ENCODE measurements at places on chromosomes 4 and X.

DNA sequence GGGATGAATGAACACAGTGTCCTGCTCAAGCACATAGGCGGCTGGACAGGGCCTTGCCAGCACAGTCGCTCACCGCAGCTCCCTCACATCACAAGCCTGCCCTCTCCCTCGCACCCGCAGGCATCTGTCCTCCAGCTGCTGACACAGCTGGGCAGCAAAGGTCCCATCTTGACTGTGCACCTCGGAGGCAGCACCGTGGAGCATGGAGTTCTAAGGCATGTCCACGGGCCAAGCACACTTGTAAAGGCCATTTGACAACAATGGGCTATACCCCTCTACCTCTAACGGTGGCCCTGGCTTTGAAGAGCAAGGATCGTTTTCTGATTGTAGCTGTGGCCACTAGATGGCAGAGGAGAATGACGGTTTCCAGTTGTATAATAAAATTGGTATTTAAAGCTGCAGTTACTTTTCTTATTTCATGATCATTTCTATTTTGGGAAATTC, 53.8 kb downstream of the APLN start:
- no peak for DNase-seq

DNA sequence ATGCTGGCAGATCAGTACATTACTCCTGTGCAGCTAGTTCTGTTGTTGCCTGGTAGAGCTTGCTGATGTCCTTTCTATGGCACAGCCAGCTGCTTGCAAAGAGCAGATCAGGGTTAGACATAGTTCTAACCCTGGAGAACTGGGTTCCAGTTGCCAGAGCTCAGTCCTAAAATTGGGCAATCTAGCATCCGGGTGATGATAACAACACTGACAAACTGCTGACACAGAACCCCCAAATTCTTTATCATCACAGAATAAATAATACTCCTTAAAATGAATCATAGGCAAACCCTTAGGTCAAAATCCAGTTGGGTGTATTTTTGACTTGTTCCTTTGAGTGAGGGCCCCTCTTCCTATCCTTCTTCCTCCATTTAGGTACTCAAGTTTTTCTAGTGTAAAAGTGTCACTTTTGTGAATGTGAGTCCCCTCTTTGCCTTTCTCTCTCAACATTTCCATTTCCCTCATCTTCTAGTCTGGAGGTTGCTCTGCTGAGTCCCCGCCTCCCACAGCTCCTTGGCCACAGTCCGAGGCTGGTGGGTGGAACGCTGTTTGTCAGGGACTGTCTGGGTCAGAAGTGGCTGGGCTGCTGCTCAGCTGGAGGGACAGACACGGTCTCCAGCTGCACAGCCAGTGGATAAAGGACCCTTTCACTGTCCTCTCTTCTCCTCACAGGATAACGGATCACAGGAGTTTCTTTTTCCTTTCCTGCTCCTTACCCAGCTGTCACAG, 93.6 kb upstream of the RASGEF1B start:
- no peak for DNase-seq

DNA sequence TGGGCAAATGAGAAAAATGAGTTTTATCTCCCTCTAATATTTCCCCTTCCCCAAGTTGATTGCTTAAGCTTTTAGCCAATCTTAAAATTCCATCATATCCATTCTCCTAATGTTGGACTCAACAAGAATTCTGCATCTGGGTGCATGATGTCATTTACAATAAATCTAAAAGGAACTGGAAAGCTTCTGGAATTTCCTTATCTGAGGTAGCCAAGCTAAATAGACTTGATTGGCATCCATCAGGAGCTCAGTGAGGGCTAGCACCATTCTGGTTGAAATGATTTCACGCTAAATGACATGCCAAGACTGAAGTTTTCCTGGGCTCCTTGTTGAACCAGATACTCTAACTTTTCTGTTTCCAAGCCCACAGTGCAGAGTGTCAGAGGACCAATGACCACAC, 110.3 kb upstream of the SCML1 start:
- no peak for DNase-seq

DNA sequence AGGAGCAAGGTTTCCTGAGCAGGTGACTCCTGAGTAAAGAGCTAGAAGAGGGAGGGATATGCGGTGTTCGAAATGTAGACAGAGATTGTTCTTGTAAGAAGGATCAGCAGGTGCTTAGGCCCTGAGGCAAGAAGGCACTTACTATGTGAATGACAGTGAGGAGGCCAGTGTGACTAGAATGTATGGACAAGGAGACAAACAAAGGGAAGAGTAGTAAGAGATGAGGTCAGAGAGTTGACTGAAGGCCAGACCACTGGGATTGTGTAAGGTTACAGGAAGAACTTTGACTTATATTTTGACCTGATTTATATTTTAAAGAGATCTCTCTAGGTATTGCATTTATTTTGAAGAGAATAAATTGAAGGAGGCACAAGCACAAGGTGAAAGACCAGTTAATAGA, 118.4 kb upstream of the ENPEP start:
- DNase-seq: no peak

- DNase-seq: no peak
Observed at GRCh38 chrX:13009273-13009672, 34.4 kb downstream of the TMSB4X start.

- no peak for DNase-seq
Observed at GRCh38 chr4:19158107-19158809, 1093.4 kb upstream of the SLIT2 start.

DNA sequence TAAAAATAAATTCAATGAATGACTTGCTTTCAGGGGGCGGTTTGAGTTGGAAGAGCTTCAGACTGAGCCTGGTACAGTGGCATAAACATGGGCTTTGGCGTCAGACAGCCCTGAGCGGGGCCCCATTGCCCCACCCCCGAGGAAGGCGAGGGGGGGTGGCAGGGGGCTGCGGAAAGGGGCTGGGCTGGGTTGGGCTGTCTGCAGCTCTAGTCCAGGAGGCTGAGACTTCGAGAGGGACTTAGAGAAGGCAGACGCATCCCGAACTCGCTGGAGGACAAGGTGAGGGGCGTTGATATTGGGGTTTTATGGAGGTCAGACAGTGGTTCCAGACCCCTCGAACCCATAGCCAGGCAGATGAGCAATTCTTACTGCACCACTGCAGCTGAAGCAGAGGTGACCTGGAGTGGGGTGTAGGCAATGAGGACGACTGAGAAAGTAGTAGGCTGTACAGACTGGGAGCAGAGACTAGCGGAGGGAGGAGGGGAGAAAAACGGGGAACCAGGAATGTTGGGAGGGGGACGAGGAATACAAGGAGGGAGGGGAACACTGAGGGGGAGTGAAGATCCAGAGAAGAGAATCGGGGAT, at the start of gene MAGED2:
Gene MAGED2, plus strand, starts transcription at position 222 of the 585 bp plus-strand sequence. CDS start 1,587 bp downstream, outside the sequence.
- DNase-seq: peak; percentile 19

- no peak for DNase-seq
Observed at GRCh38 chrX:42094218-42094617, 170.9 kb upstream of the CASK start.

DNA sequence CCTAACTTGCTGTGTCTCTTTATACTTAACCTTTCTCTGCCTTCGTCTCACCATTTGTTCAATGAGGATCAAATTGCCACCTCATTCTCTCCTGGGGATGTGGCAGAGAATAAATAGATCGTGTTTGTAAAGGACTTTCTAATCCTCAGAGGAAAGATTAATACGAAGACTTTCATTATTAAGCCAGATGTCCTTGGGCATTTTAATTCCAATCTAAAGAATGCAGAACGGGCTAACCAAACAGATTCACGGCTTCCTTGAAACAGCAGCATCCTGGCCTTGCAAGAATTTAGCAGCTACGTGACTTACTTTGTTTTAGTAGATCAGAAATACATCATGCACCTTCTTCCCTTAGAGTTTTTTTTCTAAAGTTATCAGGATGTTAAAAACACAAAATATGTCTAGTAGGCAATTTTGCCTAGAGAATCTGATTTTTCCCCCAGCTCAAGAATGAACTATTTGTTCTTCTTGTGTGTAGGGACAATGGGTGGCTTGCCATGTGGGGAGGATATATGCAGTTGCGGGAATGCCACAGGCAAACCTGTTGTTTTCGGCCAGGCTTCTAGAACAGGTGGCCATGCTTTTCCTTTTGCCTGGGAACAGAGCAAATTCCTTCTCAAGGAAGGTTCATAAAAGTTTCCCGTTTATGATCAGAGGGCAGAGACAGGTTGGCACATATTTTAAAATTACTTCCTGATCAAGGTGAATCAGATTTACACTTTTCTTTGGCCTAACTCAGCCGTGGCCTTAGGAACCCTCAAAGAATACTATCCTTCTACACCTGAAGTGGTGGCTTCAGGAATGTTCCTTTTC, 3.0 kb downstream of the MID1 start:
- no peak for DNase-seq

DNA sequence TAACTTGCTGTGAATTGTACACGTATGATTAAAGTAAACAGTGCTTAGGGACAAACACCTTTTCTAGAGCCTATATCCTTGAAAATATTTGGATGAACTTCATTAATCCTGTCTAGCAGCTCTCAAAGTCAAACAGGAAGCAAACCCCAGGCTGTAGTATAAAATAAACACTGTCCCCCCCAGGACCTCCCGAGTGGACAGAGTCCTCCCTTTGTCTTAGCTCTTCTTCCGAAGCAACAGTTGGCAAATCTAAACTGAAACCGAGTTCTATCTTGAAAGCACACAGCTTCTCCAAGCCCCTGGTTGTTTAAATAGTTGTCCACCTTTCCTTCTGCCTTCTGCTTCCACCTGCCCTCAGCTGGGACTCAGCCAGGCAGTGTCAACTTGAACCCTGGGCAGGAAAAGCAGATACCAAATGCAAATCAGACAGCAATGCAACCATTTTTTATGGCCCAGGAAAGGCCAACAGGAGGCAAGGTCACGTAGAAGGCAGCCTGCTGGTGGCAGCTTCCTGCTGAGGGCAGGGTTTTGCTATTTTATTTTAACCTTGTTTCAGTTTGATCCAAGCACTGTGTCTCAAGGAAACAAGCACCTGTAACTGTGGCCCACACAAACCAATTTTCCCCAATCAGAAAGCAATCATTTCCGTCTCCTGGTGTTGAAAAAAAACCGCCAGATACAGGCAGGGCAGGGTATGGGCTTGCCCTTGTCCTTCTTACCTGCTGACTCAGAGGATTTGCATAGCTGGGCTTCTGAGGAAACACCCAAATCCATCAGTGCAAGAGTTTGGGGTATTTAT, 110.3 kb upstream of the KIT start:
- DNase-seq: no peak

- no peak for DNase-seq
Observed at GRCh38 chr4:98284640-98285046, 23.5 kb downstream of the RAP1GDS1 start.

DNA sequence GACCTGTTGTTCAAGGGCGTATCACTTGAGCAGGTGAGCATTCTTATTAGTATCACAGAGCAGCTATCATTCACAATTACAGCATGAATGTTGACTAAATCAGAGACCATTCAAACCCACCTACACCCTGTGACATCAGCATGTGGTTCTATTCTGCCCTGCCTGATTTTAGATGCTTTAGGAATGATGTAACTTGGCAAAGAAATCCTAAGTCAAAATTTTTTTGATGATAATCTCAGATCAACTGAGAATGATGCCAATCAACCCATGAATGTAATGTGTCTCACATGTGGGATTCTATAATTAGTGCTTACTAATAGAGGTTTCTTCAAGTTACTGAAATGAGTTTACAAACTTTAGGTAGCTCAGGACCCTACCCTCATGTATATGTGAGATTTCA, 13.4 kb upstream of the CHIC2 start:
- no peak for DNase-seq

DNA sequence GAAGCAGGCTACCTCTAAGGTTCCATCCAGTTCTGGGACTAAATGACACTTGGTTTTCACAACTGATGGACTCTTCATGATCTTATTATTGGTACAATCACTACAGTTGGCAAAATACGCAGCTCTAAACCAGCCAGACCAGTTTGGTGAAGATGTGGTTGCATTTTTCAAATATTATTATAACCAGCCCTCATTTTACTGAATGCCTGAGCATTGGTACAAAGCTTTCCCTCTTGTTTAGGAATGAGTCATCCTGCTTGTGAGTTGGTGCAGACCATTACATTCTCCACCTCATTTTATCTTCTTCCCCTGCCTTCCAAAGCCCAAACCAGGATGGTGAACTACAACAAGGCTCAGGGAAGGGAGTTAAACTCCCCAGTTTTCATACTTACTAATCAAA, 223.1 kb downstream of the KDR start:
- no peak for DNase-seq

DNA sequence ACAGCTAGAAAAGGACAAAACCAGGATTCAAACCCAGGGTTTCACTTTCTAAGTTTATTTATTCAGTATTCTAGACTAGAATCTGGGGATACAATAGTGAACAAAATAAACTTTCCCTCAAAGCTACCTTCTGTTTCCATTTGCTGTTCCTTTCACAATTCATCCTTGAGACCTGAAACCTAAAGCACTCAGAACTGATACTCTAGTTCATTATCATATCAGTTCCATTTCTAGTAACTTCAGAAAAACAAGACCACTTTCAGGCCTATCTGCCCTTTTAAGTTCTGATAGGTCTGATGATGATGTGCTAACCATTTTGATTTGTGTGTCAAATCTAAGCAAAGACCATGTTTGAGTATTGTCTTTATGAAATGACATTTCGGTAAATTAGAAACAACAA, 7.8 kb upstream of the XK start:
- no peak for DNase-seq

DNA sequence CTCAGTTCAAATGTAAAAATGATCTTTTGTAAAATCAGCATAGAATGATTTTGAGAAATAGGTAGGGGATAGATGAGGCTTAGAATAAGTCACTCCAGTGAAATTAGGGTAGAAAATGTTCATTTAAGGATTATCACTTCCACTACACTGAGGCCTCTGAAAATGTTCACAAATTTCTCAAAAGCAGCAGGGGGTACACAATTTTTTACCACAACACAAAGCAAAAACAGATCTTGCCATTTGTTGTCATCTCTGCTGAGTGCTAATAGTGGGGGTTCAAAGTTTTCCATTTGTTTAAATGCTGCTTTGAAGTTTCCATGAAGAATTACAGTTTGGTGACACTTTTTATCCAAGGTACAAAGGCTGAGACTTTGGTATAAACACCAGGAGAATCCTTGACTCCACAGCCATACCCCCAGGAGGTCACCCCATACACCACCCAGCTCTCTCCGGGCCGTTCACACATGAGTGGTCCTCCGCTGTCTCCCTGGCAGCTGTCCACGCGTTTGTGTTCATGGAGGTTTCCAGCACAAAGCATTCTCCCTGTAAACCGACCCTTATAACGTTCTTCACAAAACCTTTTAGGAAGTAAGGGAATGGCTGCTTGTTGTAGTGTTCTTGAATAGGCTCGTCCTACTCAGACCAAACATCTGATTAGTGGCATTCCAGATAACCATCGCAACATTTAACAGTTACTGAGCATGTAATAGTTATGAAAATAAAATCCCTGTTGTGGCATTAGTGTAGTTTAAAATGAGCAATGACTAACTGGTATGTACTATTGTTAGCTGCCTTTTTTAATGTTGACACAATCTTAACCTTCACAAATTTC, 71.0 kb downstream of the PRSS12 start:
- no peak for DNase-seq

GRCh38 chr4:122746485-122746965, 14.0 kb downstream of the BBS12 start:
- DNase-seq: no peak

GRCh38 chr4:185039508-185040273, 21.4 kb downstream of the HELT start:
- DNase-seq: peak; percentile 73

GRCh38 chr4:53235547-53235946, 130.3 kb downstream of the SCFD2 start:
- DNase-seq: no peak

GRCh38 chrX:70141373-70141772, 8.1 kb downstream of the IGBP1 start:
- DNase-seq: no peak

Measured in CD4-positive, alpha-beta T cell (primary cell).